ENCODE measurements at places on chromosomes 16 and 17.

- DNase-seq: no peak
Measured at GRCh38 chr16:23016368-23016767, 132.9 kb downstream of the USP31 start.

GRCh38 chr17:68533887-68534694, 21.9 kb downstream of the PRKAR1A start:
- DNase-seq: no peak

DNA sequence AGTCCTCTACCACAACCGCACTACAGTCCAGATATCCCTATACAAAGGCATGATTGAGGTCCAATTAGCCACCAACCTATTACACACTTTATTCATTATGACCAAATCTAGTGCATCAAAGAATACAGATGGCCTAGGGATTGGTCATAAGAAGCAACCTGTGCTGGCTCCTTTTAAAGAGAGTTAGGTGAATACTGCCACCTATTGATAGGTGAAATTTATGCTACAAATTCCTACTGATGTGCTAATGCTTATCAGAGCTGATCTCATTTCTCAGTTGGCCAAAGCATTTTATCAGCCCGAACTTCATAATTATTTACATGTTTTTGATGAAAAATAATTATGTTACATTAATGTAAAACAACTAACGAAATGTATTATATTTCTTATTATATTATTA, 166.3 kb downstream of the ANKFN1 start:
- no peak for DNase-seq

- DNase-seq: no peak
Measured at GRCh38 chr17:69972251-69972650, 102.8 kb upstream of the KCNJ16 start.

DNA sequence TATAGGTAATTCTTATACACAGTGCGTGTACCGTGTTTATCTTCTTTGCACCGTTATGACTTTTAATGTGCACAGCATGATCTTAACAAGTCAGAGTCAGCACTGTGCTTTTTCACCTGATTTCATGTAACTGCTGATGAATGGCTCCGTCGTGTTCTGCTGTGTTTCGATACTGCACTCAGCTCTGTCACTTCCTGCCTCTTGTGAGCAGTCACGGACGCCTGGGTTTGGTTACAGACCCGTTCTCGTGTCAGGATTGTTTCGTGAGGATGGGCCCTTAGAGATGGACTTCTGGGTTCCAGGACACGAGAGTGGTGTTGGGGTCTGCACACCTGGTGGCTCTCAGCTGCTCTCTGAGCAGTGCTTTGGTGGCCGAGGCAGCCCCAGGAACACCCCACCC, 24.6 kb downstream of the TBCD start:
- no peak for DNase-seq

- DNase-seq: no peak
Measured at GRCh38 chr17:71631483-71631882, 489.3 kb upstream of the SOX9 start.

DNA sequence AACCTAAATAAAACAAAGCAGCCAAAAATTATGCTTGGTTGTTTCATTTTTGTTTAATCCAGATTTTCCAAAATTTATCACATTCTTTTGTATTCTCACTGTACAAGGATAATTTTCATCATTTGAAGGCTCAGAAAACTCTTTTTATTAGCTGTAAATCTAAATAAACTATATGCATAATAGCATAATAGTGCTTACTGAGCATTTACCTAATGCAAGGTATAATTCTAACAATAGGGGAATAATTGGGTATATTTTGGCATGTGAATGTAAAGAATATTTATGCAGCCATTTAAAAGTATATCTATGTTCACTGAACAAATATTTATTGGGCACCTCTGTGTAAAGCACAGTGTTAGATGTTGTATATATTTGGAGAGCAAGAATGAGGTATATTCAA, 17.0 kb downstream of the PALB2 start:
- DNase-seq: no peak

DNA sequence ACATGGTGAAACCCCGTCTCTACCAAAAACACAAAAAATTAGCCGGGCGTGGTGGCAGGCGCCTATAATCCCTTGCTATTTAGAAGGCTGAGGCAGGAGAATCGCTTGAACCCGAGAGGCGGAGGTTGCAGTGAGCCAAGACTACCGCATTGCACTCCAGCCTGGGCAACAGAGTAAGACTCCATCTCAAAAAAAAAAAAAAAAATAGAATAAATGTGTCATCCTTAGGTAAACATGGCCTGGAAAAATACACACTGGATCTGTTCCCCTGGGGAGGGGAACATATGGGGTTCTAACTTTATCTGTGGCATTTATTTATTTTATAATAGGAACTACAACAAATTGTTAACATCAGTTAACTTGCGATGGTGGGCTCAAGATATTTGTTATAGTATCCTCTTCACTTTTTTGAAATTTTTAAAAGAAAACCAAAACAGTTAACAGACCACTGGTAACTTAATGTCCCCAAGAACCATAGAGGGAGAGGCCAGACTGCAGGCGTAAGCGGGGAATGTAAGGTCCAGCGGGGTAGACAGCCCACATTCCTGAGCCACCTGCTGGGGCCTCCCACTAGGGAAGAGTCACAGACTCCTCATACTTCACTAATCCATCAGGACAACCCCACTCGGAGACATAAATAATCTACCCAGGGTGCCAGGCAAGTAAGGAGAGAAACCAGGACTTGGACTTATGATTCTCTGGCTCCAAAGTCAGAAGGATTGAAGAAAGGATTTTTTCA, 12.5 kb upstream of the TXNDC11 start:
- DNase-seq: no peak

DNA sequence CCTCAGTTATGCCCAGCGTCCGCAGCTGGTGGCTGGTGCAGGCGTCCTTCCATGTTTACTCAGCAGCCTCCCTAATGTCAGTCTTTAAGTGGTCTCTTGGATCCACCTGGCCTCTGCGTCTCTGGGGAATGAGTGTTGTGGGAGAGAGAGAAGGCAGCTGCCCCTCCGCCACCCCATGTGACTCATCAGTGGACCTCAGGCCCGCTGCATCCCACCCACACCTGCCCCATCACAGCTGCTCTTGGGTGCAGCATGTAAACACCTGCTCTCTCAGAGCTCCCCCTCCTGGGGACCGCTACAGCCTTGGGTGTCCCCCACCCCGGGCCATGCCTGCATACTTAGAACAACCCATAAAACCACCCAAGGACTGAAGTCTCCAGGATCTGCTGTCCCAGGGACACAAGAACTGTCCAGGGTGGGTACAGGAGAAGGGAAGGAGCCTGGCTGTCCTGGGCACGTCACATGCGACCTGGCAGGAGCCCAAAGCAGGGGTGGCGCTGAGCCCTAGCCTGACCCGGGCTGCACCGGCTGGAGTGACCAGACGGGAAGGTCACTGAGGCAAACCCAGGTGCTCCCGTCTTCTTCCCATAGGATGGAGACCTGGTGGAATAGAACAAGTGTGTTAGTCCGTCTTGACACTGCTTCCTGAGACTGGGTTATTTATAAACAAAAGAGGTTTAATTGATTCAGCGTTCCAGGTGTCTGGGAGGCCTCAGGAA, 4.2 kb downstream of the C16orf90 start:
- DNase-seq: no peak

DNA sequence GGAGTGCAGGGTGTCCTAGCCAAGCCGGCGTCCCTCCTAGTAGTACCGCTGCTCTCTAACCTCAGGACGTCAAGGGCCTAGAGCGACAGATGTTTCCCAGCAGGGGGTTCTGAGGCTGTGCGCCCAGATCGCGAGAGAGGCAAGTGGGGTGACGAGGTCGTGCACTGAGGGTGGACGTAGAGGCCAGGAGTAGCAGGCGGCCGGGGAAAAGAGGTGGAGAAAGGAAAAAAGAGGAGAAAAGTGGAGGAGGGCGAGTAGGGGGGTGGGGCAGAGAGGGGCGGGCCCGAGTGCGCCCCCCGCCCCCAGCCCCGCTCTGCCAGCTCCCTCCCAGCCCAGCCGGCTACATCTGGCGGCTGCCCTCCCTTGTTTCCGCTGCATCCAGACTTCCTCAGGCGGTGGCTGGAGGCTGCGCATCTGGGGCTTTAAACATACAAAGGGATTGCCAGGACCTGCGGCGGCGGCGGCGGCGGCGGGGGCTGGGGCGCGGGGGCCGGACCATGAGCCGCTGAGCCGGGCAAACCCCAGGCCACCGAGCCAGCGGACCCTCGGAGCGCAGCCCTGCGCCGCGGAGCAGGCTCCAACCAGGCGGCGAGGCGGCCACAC, at the start of gene MMP2:
Gene MMP2, plus strand, starts transcription at position 372 of the 603 bp plus-strand sequence. CDS start 282 bp downstream, outside the sequence.
- peak; percentile 19 for DNase-seq

DNA sequence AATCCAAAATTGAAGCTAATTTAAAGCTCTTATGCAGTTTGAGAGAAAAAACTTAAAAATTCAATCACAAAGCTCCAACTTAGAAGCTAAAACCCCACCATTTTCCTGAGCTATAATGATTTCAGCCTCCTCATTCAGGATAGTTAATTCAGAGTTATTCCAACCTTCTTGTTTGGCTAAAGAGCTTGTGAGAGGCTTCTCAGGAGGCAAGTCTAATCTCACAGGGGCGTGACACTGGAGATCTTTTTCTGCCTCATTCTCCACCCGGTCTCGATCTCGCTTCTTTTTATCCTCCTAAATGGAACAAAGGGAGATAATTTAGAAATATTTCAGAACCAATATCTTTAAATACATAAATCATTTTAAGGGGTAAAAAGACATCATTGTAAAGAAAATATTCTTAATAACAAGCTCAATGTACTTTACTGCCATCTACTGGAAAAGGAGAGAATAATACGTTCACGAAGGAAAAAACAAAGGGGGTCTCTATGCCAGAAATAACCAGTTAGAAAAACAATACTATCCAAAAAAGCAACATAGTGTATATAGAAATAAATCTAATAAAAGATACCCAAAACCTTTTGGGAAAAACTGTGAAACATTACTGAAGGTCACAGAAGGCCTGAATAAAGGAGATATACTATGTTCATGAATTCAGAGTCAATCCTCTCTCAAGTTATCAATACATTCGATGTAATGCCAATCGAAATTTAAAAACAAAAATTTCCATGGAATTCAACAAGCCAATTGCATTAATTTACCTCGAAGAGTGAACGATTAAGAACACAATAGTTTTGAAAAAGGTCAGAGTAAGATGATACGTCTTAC, 13.9 kb downstream of the BRD7 start:
- DNase-seq: no peak

DNA sequence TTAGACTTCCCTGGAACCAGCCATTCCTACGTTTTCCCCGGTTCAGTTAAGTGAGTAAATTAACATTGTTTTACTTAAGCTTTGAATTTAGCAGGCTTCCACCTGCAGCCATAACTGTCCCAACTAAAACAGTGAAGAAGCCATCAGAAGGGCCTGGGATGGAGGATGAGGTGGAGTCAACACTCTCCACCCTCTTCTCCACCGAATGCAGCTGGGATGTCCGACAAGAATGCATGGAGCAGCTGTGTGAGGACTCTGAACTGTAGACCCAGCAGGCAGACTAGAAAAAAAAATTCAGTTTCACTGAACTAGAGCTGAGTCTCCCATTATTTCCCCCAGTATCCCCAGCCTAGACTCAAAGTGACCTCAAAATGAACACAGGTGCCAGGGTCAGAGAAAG, 114.8 kb downstream of the C16orf95 start:
- no peak for DNase-seq

Data from GOT3 (cell line).